Activated CD4-positive, alpha-beta T cell treated with anti-CD3 and anti-CD28 coated beads, Interleukin-2, Interleukin-6, amounts not matched to agents 100 ng/mL and 50 ng/mL, durations not matched to agents 16 hours and 8 hours (primary cell): ENCODE measurements at places on chromosomes 5 and 9.
A peak's percentile ranks its signal among the peaks of the same experiment; 100 is the strongest.

GRCh38 chr9:87872079-87872624 lies 10.5 kb upstream of the SPATA31E1 start:
- DNase-seq = no peak

DNA sequence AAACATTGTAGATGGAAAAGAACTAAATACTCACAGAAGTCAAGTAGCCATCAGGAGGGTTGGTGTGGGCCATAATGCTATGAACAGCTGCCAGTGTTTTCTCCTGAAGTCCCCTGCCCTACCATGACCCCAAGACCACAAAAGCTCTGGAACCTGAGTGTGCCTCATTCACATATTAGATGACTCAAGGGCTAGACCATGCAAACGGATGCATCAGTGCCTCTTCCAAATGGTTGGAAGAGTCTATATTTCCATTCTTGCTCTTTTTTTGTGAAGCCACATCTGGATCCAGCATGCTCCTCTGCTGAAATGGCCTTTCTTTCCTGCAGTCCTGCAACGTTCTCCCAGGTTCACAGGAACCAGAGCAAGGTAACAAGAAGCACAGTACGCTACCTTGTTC lies 136.6 kb upstream of the EPB41L4A start:
- no peak for DNase-seq

GRCh38 chr5:1299511-1299850 lies 4.6 kb upstream of the TERT start:
- no peak for DNase-seq

DNA sequence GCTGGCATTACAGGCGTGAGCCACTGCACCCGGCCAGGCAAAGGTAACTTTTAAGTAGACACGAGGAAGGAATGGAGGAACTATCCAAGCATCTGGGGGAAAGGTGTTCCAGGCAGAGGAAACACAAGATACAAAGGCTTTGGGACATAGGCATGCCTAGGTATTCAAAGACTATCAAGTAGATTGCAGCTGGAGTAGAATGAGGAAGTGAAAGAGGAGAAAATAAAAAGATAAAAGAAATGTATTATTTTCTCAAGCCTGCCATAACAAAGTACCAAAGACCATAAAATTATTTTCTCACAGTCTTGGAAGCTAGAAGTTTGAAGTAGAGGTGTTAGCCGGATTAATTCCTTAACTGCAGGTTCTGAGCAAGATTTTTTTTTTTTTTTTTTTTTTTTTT lies 39.9 kb upstream of the GRIN3A start:
- no peak for DNase-seq

GRCh38 chr9:121267689-121268597 lies at the start of gene GSN:
GSN (plus strand) TSS chr9:121268162; CDS start chr9:121301972, 33,810 bp downstream.
- peak; percentile 55 for DNase-seq
